ENCODE measurements at places on chromosomes 11 and 22.

- no peaks in the 10 kb centered on the region for H3K4me1 ChIP-seq
- no peaks in the 10 kb centered on the region for H3K27me3 ChIP-seq
- no peaks in the 10 kb centered on the region for H3K36me3 ChIP-seq
- H3K27ac ChIP-seq: no peak overlapping the region
These were observed 114.5 kb upstream of the MTNR1B start for GRCh38 chr11:92854952-92855351.

- no peaks in the 10 kb centered on the region for H3K27me3 ChIP-seq
- no peaks in the 10 kb centered on the region for H3K36me3 ChIP-seq
- H3K4me1 ChIP-seq: no peaks in the 10 kb centered on the region
- no peak overlapping the region for H3K27ac ChIP-seq
- H3K4me3 ChIP-seq: no peak overlapping the region
- no peak for DNase-seq
These were observed 19.4 kb upstream of the LDHA start for GRCh38 chr11:18374956-18375355.

DNA sequence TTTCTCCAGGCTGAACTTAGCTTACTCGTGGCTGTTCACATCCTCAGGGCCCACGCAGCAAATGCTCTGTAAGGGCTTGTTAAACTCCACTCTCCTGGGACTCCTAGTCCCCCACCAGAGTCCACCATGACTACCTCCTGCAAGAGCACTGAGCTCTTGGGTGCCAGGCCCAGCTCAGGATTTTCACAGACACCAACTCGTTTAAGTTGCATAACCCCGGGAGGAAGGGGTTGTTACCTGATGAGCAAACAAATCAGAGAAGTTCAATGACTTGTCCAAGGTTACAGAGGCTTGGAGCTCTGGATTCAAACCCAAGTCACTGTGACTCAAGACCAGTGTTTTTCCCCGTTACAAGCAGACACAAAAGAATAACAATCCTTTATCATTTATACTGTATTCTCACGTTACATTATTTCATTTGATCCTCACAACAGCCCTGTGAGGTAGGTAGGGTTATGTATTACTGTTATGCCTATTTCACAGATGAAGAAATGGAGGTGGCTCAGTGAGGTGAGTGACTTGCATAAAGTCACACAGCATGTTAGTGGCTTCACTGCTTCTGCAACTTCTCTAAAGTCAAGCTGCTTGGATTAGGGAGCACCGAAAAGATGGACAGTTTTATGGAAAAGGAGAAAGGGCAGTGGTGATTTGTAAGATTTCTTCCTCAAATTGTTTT lies 17.4 kb downstream of the KCTD21 start:
- no peak overlapping the region for H3K4me3 ChIP-seq
- peaks cover 14% of the 10 kb centered on the region for H3K4me1 ChIP-seq
- peaks cover 10% of the 10 kb centered on the region for H3K36me3 ChIP-seq
- no peak overlapping the region for H3K27ac ChIP-seq
- DNase-seq: no peak
- H3K27me3 ChIP-seq: no peaks in the 10 kb centered on the region

DNA sequence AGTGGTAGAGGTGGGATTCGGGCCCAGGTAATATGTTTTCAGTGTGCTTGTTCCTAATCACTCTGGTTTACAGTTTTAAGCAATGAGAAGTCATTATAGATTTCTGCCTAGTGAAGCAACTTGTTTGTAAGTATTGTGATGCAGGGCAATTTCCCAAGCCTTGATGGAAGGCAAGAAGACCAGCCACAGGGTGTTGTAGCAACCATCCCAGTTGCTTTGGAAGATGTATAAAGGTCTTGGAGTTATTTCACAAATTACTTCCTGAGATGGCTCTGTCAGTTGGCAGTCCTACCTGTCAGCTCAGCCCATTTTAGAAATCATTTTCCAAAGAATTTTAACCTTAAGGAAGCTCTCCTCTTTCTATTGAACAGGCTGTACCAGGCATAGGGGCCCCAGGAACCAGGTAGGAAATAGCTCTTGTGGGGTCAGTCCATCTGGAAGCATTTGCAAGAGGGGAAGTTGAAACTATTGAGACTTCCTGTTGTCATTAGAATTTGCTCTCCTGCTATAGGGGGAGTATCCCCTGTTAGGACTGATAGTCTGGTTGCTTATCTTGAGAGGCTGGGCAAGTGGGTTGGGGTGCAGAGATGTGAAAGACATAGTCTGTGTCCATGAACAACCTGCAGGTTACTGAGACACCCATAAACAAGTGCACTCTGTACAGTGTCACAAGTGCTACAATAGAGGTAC lies 47.9 kb downstream of the STIM1 start:
- H3K27ac ChIP-seq: no peak overlapping the region
- DNase-seq: no peak
- no peaks in the 10 kb centered on the region for H3K36me3 ChIP-seq

DNA sequence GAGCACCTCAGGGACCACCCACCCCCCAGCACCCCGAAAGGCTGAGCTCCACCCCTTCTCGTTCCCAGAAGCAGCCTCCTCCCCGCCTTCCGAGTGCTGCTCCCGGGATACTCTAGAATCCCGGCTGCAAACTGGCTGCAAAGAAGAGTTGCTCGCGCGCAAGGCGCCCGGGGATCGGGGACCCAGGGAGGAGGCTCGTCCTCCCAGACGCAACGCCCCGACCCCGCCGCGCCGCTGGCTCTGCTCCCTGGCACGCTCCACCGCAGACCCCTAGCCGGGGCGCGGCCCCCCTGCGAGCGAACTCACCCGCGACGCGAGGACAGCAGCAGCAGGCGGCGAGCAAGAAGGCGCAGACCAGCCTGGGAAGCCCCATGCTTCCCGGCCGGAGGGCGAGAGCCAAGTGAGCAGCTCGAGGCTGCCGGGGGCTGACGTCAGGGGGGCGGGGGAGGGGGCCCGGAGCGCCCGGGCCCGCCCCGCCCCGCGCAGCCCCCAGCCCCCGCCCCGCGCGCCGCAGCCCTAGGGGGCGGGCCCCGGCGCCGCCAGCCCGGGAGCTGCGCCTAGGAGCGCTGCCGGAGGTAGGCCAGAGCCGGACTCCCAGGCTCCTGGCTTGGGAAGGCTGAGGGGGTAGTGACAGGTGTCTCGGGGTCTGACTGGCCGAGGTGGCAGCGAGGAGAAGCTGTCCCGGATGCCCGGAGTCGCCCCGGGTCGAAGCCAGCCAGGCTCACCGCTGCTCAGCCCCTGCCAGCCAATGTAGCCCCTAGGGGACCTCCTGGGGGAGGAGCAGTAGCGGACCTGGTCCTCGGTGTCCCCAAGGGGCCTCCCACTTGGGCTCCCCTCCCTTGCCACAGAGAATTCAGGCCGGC lies at the start of gene MCAM:
TSS of gene MCAM (minus strand) at position 402 of the 863 bp plus-strand sequence. CDS start at position 373, 29 bp downstream.
- peak within 1 kb of the TSS; percentile 67 for H3K27ac ChIP-seq
- no peak for DNase-seq
- H3K36me3 ChIP-seq: peaks cover 6% of the 10 kb centered on the region
- H3K4me3 ChIP-seq: peak within 1 kb of the TSS; percentile 61
- H3K4me1 ChIP-seq: peaks cover 56% of the 10 kb centered on the region
- H3K27me3 ChIP-seq: no peaks in the 10 kb centered on the region

DNA sequence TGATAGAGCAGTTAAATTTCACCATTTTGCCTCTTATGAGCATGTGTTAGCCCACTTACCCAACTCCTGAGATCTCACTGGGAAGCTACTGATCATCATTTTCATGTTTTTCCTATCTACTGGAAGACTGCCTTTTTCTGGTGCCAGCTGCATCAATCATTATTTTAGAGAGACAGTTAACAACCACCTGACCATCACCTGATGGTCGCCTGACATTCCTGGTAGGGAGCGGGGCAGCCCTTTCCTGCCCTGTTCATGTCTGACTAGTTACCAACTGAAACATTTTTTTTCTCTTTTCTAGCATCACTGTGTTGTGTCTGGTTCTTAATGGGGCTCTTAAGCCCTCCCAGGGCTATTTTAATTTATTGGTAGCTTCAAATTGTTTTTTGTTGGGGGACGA lies 20.2 kb upstream of the PATL1 start:
- no peaks in the 10 kb centered on the region for H3K4me1 ChIP-seq
- H3K27ac ChIP-seq: no peak overlapping the region
- H3K4me3 ChIP-seq: no peak overlapping the region
- H3K36me3 ChIP-seq: no peaks in the 10 kb centered on the region
- peaks cover 9% of the 10 kb centered on the region for H3K27me3 ChIP-seq

GRCh38 chr11:102470251-102470650 lies 17.7 kb upstream of the TMEM123 start:
- no peaks in the 10 kb centered on the region for H3K27me3 ChIP-seq
- DNase-seq: no peak
- H3K36me3 ChIP-seq: no peaks in the 10 kb centered on the region
- H3K27ac ChIP-seq: no peak overlapping the region
- no peak overlapping the region for H3K4me3 ChIP-seq

- no peaks in the 10 kb centered on the region for H3K27me3 ChIP-seq
- no peak overlapping the region for H3K4me3 ChIP-seq
- DNase-seq: no peak
- H3K36me3 ChIP-seq: no peaks in the 10 kb centered on the region
- H3K27ac ChIP-seq: no peak overlapping the region
- H3K4me1 ChIP-seq: no peaks in the 10 kb centered on the region
These were observed 289.4 kb downstream of the TENM4 start for GRCh38 chr11:79151396-79151795.

- no peak overlapping the region for H3K27ac ChIP-seq
- no peaks in the 10 kb centered on the region for H3K4me1 ChIP-seq
- no peaks in the 10 kb centered on the region for H3K36me3 ChIP-seq
- DNase-seq: no peak
These were observed 11.8 kb upstream of the DSCAML1 start for GRCh38 chr11:117808784-117809183.

DNA sequence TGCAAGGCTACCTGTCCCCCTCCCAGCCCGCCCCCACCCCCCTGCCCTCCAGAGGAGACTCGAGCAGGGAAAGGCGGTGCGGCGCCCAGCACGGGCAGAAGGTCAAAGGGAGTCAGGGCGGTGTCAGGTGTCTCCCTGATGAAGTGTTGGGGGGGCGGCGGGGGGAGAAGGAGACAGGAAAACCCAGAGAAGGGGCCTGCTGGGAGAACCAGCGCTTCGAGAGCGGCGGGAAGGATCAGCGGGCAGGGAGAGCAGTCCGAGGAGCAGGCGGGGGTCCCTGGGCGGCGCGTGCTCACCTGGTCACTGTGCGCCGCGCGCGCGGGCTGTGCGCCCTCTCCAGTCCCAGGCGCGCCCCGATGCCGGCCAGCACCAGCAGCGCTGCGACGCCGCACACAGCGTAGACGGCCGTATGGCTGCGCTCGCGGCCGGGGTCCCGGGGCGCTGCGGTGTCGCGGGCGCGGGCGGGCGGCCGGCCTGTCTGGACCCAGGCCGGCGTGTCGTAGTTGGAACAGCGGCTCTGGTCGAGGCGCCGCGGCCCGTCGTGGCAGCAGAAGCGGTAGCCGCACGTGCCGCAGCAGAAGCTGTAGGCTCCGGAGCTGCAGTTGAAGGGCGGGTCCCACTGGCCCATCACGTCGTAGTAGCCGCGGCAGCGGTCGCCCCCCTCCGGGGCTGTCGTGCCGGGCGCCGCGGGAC lies 886 bp downstream of the SHISA8 start:
- no peak overlapping the region for H3K27ac ChIP-seq
- H3K4me1 ChIP-seq: peaks cover 14% of the 10 kb centered on the region
- H3K27me3 ChIP-seq: peaks cover 58% of the 10 kb centered on the region
- no peak overlapping the region for H3K4me3 ChIP-seq
- no peaks in the 10 kb centered on the region for H3K36me3 ChIP-seq

DNA sequence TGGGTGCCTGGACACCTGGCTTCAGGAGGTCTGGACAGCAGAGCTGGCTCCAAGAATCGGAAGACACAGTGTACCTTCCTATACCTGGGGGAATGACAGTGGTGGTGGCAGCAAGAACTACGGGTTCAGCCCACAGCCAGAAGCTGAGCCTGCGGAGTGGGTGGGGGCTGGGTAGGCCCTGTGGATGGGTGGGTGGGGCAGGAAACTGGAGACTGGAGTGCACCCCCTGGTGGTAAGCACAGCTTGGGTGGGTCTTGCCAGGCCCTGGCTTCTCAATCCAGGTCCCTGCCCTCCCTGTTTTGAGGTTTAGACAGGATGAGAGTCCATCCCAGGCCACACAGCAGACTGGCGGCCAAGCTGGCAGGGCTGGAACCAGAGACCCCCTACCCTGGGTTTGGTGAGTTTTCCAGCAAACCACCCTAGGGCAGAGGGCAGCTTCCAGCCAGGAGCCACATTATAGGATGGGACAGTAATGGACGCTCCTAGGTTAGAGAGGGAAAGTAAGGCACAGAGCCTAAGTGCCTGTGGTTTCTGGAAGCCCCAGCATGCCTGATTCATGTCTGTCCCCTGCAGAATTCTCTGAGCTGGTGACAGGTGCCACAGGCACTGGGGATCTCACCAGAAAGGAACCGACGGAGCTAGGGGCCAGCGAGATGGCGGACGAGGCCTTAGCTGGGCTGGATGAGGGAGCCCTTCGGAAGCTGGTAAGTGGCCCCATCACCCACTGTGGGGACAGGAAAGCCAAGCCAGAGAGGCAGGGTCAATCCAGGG lies 1.7 kb downstream of the SMTN start:
- H3K27ac ChIP-seq: peak overlapping the region; percentile 91
- no peak for DNase-seq
- H3K36me3 ChIP-seq: peaks cover 8% of the 10 kb centered on the region
- H3K4me3 ChIP-seq: peak overlapping the region; percentile 82
- no peaks in the 10 kb centered on the region for H3K27me3 ChIP-seq
- H3K4me1 ChIP-seq: peaks cover 51% of the 10 kb centered on the region

DNA sequence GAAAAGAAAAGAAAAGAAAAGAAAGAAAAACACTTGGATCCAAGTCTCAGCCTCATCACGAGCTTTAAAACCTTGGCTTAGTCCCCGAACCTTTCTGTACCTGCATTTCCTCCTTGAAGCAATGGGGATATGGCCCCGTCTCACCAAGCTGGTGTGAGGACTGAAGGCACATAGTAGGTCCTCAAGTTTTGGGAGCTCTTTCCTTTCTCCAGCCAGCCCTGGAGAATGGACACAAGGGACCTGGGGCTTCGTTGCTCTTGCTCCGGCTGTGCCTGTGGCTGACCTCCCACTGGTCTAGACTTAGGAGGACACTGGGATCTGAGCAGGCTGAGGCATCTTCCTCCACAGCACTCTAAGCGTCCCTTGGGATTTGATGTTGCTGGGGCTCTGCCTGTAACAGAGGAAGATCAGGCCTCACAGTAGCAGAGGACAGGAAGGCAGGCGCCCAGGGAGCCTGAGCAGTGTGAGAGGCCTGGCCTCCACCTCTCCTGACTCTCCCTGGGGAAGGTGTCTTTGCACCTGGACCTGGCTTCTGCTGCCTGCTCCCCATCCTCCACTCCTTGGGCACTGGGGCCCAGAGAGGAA lies 32.8 kb downstream of the KCNC1 start:
- no peak overlapping the region for H3K4me3 ChIP-seq
- no peak overlapping the region for H3K27ac ChIP-seq
- H3K4me1 ChIP-seq: peaks cover 5% of the 10 kb centered on the region
- H3K36me3 ChIP-seq: no peaks in the 10 kb centered on the region
- no peak for DNase-seq
